CD4-positive, alpha-beta T cell treated with Interferon alpha-2 for 1 hour (primary cell): ENCODE measurements at places on chromosomes 2 and 18.

- DNase-seq = no peak
Measured at GRCh38 chr2:240985881-240986786, 12.3 kb upstream of the SNED1 start.

- no peak for DNase-seq
Measured at GRCh38 chr18:10076502-10077030, 162.8 kb downstream of the VAPA start.

DNA sequence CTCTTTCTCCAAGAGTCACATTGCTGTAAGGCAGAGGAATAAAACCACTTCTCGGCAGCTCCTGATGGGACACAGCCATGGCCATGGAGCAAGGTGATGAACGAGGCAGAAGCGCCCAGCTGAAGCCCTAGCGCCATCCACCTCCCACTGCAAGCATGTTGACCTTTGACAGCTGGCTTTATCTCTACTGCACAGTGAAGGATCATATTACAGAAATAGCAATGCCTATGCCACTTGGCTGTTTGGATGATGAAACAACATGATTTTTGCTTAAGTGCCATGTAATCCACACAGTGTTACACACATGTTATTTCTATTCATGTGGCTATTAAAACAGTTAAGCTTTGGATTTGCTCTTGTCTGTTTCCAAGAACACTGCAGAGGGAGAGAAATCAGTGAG, 167.7 kb downstream of the VAPA start:
- no peak for DNase-seq

- DNase-seq = no peak
Measured at GRCh38 chr2:26631401-26632170, 9.6 kb downstream of the CIB4 start.

- no peak for DNase-seq
Measured at GRCh38 chr2:238869293-238870124, 21.6 kb downstream of the TWIST2 start.

- DNase-seq = no peak
Measured at GRCh38 chr18:35241448-35241804, 592 bp downstream of the ZNF397 start.

GRCh38 chr2:172968061-172968469, 107.6 kb upstream of the MAP3K20 start:
- DNase-seq = no peak

- peak; percentile 15 for DNase-seq
Measured at GRCh38 chr18:43587538-43588153, 310.4 kb upstream of the SYT4 start.

- no peak for DNase-seq
Measured at GRCh38 chr2:160471950-160472349, 21.7 kb downstream of the RBMS1 start.

DNA sequence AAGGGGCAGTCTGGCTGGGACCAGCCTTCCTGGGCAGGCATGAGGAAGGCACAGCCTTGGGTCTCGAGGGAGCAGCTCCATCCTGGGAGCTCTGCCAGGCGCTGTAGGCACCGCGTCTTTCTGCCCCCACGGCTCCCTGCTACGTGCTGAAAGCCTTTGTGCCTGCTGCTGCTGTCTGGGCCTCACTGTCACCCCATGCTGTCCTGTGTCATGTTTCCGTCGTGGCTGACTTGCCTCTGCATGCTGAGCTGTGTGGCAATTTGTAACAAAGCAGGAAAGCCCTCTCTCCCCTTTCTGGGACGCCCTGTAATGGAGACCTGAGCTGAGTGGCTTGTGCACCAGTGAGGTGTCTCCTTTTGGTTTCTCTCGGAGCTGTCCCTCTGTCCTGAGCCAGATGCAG, 152.5 kb downstream of the TSN start:
- DNase-seq = no peak

- DNase-seq = peak; percentile 41
Measured at GRCh38 chr2:37376421-37377186, 32.2 kb downstream of the QPCT start.

DNA sequence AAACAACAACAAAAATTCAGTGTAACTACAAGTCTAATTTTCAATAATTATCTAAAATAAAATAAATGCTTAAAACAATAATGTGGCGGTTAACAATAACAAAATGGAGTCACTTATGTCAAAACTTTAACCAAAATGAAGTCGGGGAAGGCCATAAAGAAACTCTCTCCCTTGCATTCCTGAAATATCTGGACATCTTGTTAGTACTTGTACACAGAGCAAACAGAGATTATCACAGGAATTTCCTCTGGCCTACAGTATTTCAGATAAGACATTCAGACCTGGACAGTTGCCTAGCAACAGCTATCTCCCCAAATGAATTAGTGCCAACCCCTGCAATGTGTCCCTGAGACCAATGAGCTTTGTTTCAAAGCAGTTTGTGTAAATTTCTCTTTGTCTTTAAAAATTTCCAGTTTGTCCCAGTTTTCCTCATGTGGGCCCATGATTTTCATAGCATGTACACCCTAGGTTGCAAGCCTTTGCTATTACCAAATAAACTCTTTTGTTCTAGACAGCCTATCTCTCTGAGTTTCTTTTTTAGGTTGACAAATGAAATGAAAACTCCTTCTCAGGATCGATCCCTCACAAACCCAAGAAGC, 68.6 kb downstream of the EXOC6B start:
- no peak for DNase-seq

DNA sequence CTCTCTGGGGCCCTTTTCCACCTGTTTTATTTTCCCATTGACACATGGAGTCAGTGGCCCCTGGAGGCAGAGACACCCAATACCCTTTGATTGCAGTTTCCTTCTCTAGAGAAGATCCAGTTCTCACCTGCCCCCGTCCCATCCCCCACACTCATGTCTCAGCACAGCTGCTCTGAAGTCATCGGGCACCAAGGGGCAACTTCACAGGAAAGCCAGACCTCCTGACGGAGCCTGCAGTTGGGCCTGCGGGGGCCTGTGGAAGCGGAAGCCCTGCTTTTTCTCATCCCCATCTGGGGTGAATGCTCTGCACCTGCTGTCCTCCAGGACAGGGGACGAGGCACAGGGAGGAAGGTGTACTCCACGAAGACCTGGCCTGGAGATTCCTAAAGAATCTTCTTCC, 308.3 kb upstream of the EPAS1 start:
- DNase-seq = no peak

DNA sequence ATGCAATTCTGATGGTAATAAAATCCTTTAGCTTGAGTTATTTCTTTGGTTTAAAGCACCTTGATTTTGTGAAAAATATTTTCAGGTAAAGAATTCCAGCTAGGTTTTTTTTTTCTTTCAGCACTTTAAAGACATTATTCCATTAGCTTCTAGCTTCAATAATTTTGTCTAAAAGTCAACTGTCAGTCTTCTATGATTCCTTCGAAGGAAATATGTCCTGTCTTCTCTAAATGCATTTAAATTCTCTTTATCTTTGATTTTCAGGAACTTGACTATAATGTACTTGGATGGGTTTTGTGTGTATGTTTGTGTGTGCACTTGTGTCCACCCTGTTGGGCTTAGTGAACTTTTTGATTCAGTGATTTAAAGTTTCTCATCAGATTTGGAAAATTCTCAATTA, 4.7 kb downstream of the LONRF2 start:
- no peak for DNase-seq

DNA sequence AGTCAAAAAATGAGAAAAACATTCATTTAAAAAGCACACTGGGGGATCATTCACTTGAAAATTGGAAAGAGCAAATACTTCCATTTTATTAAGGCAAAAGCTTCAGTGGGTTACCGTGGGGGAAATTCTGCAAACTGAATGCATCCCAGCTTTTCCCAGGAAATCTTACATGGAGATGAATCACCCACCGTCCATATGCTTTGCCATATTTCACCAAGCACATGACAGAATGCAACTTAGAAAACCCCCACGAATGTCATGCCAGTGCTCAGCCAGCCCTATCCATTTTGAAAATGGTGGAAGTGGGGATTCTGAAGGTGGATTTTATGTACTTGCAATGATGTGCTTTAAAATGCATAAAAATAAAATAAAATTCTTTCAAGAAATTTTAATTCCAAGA, 485.5 kb upstream of the ID2 start:
- no peak for DNase-seq

DNA sequence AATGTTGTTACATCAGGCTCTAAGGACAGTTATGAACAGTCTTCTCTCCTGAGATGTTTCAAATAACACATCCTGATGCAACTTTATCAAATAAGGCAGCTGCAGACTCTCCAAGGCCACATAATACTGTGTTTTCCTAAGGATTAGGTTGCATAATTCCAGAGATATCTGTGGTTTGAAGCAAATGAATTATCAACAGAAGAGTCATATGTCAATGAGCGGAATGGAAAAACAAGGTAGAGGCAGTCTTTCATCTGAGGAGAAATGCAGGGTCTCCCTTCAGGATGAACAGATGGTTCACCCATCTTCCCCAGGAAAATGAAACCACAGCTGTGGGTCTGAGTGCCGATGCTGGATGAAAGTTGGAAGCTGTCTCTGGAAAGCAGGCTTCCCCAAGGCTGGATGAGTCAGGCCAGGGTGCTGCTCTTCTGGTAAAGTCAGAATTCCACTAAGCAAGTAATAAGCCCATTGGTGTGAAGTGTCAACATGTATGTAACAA, 22.2 kb downstream of the LYG1 start:
- DNase-seq = no peak

GRCh38 chr2:180705122-180705521, 275.3 kb upstream of the UBE2E3 start:
- no peak for DNase-seq

- peak; percentile 59 for DNase-seq
Measured at GRCh38 chr2:8543383-8544170, 138.3 kb upstream of the ID2 start.

DNA sequence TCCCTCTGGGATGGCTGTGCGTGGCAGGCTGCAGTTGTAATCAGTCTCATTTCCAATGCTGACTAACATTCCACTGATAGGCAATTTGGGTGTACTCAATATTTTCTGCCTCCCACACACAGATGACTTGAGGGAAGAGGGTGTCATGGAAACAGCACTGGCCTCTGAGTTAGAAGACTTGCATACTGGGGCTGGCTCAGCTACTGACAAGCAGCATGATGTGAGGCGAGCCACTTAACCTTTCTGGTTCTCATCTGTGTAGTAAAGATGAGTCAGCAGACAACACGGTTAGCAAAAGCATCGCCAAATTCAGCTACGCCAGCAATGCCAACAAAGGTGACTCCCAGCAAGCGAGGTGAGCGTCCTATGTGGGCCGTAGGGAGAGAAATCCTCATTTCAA, 73.5 kb downstream of the COLEC12 start:
- no peak for DNase-seq

DNA sequence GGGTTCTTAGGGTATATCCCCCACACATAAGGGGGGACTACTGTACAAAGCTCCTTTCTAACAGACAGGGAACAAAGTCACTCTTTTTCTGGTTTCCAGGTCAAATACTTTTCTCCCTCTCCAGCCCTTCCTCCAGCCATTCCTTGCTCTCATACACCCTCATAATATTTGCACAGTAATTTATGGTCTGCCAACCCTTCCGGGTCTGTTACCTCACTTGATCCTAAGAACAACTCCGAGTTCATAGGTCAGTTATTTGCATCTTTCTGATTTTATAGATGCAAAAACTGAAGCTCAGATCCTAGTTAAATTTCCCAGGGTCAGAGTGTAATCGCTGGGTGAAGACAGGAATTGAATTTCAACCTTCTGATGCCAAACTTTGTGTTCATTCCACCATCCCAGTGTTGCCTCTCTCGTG, 14.8 kb upstream of the MATN3 start:
- no peak for DNase-seq
